ENCODE measurements at places on chromosomes 7 and 10.

GRCh38 chr7:142612237-142612881 lies 136.9 kb upstream of the PRSS1 start:
- DNase-seq: no peak

DNA sequence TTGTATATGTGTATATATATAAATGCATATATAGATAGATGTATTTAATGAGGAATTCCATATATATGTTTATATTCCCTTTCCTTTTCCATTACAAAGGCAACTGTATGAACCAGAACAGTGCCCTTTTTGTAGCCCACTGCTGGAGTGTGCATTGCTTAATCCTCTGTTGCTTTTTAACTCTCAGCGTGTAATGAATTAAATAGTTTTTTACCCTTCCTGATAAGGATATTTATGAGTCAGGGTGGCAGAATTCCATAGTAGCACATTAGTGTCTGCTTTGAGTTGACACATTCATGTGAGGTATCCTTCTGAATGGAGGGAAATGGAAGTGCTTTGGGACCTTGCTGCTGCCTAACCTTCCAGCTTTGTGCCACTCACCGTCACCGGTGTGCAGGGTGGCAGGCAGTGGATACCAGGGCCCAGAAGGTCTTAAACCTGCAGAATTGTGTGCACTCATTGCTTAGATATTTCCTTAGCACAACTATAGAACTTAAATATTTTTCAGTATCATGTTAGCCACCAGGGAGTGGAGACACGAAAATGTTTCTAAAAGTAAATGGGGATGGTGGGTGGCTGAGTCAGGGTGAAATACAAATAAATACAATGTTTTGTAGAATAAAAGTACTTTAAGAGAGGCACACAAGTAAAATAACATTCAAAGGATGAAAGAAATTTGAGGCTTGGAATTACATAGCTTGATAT lies 117.9 kb downstream of the SND1 start:
- DNase-seq: no peak

DNA sequence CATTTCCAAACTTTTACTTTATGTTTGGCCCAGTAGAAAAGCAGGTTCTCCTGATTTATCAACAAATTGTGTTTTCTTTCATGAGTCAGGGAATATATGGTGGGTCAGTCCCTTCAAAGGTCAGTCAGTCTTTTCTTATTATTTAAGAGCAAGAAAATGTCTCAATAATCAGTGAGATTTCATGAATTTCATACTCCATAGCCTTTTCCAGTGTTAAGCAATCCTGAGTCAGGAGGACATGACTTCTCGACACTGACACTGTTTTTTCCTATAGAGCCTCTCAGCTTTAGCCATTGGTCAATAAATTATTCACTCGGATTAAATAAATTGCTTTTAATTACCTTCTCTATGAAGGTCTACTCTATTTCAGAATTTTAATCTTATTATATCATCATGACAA lies 334.5 kb downstream of the SORCS1 start:
- no peak for DNase-seq

- no peak for DNase-seq
These were observed 1.2 kb upstream of the SDHAF3 start for GRCh38 chr7:97116308-97116707.

GRCh38 chr7:14834883-14835282 lies 67.7 kb downstream of the DGKB start:
- DNase-seq: no peak

GRCh38 chr7:151537818-151538561 lies 18.3 kb upstream of the RHEB start:
- no peak for DNase-seq

GRCh38 chr10:116053910-116054309 lies 219.1 kb downstream of the GFRA1 start:
- DNase-seq: no peak

DNA sequence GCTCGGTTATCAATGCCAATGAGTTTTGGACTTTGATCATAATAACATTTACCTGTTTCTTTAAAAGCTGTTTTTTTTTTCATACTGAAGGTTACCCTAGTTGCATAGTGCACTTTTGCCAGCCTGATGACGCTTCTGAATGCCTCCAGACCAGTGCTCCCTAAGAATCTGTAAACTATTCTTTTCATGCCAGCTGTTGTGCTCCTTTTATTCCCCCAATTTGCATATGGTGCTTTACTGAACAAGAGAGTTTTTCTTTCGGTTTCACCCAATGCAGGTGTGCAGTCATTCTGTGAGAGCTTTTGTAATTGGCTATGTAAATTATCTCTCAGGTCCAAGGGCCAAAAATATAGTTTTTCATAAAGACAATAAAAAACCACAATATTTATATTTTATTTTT lies 48.1 kb upstream of the GLCCI1 start:
- DNase-seq: peak; percentile 97

DNA sequence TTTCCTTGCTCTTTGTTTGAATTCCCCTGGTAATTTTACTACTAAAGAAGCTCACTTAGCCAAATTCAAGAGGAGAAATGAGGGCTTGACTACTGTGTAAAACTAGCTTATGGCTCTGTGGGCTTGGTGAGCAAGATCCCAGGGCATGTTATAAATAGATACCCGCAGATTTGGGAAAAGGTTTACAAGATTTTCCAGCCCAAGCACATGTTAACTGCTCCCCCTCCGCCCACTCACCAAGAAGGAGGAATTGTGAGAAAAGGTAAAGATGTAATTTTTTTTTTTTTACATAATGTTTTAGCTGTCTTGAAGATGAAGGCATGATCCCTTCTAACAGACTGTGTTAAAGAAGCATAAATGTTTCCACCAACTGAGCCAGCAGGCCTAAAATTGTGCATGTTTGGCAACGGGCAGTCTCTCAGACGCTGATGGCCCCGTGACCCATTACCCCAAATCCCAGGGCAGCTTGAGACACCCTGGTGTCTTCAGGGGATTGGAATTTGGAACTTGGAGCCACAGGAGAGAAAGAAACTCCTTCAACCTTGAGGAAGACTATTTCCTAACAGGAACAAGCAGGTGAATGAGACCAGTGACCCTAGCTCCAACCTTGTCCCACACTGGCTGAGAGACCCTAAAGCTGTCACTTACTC lies 429.8 kb upstream of the CELF2 start:
- DNase-seq: no peak

- DNase-seq: no peak
These were observed 385.0 kb downstream of the DPP6 start for GRCh38 chr7:154437234-154437633.

- peak; percentile 28 for DNase-seq
These were observed 620 bp downstream of the SLK start for GRCh38 chr10:103967448-103968071.

DNA sequence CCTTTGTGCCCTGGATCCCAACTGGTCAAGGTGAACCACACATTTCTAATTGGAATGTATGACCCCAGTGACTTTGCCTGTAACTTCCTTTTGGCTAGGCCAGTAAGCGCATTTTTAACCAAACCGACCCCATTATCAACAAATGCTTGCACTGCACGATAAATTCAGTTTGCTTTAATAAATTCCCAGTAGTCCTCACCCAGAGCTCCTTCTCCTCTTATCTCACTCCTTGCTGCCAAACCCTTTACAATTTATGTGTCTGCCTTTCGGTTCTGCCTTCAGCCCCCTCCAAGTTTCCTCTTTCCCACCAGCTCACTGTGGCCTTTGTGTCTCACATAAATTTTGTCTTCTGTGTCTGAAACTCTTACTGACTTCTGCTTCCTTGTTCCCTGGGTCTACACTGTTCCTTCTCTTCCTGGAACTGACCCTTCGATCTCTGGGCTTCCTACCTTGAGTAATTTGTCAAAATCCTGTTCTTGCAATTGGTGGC lies 59.0 kb downstream of the TBXAS1 start:
- DNase-seq: no peak

GRCh38 chr10:30580241-30580640 lies 49.3 kb downstream of the LYZL2 start:
- DNase-seq: no peak

GRCh38 chr7:113085781-113086390 lies 741 bp downstream of the GPR85 start:
- no peak for DNase-seq

GRCh38 chr7:157010588-157011332 lies at the start of gene MNX1:
Gene MNX1, minus strand, starts transcription at chr7:157010663. Its CDS starts 313 bp downstream, at chr7:157010350.
- peak; percentile 97 for DNase-seq

GRCh38 chr7:75621124-75621523 lies 117.6 kb downstream of the HIP1 start:
- no peak for DNase-seq

DNA sequence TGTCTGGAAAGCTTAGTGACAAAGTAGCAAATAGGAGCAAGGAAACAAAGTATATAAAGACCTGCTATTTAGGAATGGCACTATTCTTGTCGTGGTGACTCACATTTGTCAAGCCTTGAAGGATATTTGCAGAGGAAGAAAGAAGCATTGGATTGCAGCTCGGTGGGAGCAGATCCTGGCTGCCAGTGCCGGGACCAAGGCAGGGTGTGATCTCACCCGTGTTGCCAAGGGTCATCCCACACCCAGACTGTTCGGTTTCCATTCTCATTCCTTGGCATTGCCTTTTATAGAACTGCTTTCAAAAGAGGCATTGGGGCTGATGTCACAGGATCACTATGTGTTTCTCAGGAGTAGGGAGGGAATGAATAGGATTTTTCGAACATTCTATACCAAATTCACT lies 176.2 kb downstream of the GALNT17 start:
- DNase-seq: no peak

GRCh38 chr7:33710608-33711007 lies 194.7 kb upstream of the BMPER start:
- no peak for DNase-seq

GRCh38 chr7:97731736-97732564 lies at the start of gene TAC1:
Gene TAC1, plus strand, starts transcription at chr7:97732086. Its CDS starts 527 bp downstream, at chr7:97732613.
- DNase-seq: no peak

DNA sequence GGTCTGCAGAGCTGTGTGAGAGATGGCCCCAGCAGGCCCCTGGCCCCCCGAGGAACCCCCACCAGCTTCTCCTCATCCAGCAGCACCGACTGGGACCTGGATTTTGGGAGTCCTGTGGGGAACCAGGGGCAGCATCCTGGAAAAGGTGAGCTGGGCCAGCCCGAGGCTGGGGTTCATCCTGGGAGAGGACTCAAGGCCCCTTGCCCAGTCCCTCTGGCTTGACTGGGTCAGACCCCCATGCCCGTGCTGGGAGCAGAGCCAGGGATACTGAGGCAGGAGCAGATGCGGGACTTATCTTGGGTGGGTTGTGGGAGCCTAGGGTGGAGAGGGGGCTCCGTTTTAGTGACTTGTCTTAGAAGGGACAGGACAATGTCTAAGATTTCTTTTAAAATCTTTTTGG lies 47.5 kb downstream of the ZNF467 start:
- DNase-seq: no peak

- DNase-seq: peak; percentile 53
These were observed 765.6 kb upstream of the GHITM start for GRCh38 chr10:83373671-83374070.

DNA sequence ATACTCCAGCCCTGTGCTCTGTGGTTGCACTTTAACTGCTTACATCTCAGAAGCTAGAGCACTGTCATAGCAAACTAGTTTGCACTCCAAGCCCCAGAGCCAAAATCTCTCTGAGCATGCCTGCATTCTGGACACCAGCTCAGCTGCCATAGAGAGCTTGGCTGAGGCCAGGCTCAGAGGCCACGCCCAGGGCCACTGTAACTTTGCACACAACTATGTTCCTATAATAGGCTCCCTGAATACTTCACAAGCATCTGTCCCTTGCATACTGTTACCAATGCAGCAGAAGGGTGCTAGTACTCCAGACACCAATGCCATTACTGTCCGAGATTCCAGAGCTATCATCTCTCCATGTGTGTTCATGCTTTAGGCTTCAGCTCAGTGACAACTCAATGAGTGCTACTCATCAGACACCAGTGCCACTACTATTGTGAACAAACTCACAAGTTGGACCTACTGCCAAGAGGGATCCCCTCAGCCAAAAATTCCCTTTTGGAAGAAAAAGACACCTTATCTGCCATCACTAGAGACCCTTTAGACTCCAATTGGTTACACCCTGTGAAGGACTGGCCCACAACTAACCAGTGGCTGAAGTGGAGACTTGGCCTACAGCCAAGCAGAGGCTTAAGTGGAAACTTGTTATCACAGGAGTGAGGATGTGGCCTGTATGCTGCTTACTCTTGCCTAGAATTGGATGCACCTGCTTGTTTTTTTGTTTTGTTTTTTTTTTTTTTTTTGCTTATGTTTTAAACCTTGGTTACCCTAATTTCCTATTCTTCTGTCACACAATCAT lies 211.6 kb upstream of the MAGI2 start:
- no peak for DNase-seq

DNA sequence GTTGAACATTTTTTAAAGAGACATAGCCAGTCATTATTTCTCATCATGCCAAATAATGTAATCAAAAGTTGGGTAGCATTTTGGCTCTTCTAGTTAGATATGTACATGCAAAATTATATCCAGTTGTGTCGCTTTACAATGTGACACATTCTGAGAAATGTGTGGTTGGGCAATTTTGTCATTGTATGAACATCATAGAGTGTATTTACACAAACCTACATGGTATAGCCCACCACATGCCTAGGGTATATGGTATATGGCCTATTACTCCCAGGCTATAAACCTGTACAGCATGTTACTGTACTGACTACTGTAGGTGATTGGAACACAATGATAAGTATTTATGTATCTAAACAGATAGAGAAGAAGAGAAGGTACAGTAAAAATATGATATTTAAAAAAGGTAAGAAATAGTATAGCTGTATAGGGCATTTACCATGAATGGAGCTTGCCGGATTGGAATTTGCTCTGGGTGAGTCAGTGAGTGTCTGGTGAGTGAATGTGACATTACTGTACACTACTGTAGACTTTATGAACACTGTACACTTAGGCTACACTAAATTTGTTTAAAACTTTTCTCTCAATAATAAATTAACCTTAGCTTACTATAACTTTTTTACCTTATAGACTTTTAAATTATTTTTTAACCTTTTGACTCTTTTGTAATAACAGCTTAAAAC lies 16.5 kb downstream of the ZNF365 start:
- DNase-seq: no peak

DNA sequence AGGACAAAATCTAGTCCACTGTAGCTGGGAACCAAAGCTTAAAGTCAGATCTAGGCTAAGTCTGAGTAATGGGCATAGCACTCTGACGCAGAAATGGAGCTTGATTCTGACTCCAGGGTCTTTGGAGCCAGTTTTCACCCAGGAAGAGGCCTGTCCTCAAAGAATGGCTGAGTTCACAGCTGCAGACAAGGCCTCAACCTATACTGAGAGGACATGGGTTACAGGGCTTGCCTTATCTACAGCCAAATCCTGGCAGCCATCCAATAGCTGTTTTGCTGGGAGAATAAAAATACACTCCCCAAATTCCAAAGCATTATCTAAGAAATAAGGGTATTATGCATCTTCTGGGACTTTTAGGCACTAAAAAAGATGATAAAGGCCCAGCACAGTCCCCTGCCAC lies 154.8 kb downstream of the RAPGEF5 start:
- DNase-seq: no peak
